ENCODE measurements at places on chromosomes 16 and 17. TPM values are rescaled to one million over a fixed set of nuclear protein-coding genes. Genes with fewer than 3 reads are reported as not detected.

GSG1L2 gene
- total RNA-seq = not detected

- H3K27ac ChIP-seq = no peak overlapping the region
- peaks cover 4% of the 10 kb centered on the region for H3K4me1 ChIP-seq
- H3K4me3 ChIP-seq = no peak overlapping the region
- H3K36me3 ChIP-seq = no peaks in the 10 kb centered on the region
- DNase-seq = peak; percentile 86
Observed at GRCh38 chr17:20896153-20896649, 146.6 kb downstream of the USP22 start.

DNA sequence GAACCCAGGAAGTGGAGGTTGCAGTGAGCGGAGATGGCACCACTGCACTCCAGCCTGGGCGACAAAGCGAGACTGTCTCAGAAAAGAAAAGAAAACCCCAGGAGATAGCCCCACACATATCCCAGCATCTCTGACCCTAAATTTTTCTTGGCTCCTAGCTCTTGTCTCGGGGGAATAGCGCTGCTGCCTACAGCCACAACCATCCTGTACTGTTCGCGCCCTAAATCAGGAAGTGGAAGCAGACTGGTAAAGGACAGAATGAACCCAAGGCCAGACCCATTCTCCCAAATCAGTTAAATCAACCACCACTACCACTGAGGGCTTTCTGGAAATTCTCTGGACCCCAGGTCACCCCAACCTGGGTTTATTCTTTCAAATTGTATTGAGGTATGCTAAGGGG, 1.7 kb downstream of the CTDNEP1 start:
- DNase-seq = no peak
- peak overlapping the region; percentile 98 for H3K4me3 ChIP-seq
- peaks cover 25% of the 10 kb centered on the region for H3K36me3 ChIP-seq
- no peak overlapping the region for H3K27ac ChIP-seq
- H3K4me1 ChIP-seq = peaks cover 31% of the 10 kb centered on the region

DNA sequence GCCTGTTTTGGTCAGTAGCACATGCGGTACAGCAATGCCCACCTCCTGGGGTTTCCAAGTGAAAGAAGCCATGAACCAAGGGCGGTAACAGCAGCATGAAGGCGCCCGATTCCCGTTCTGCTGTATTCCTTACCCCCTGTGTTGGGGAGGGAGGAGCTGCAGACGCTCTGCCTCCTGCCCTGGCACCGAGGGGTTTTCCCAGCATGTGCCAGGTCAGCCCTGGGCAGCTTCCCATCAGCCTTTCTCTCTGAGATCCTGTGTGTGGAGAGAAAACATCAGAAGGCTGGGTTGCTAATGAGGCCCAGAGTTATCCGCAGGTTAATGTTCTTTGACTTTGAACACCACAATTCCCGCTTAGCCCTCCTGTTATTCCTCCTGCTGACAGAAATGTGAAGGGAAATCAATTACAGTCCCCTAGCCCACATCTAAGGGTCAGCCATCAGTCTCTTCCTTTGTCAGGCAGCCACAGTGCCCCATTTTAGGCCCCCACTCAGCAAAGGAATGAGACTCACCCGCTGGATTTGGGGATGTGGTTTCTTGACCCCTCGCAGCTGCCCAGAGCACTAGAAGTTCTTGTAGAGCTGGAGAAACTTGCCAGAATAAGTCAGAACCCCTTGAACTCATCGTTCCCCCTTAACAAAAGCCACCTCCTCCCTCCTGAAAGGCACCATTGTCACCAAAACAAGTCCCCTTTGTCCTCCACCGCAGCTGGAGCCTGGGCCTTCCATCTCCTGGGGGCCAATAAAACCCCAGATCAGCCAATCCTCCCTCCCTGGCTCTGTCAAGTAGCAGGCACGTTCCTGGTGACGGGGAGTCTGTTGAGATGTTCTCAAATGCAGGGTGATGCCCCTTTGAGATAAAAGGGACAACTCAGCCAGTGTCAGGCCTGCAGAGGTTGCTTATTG, 168.5 kb downstream of the KATNIP start:
- DNase-seq = no peak
- H3K36me3 ChIP-seq = peaks cover 6% of the 10 kb centered on the region
- H3K27me3 ChIP-seq = no peaks in the 10 kb centered on the region

HSPB9 gene
- 0.11 TPM for total RNA-seq

MRTFB gene
- 32.1 TPM for total RNA-seq

EME1 gene
- total RNA-seq = 3.1 TPM

All from spinal cord (tissue), 10 donors.